Small intestine (tissue), 16 donors: ENCODE measurements at places on chromosomes 7 and 10.
A peak's percentile ranks its signal among the peaks of the same experiment; 100 is the strongest.

DNA sequence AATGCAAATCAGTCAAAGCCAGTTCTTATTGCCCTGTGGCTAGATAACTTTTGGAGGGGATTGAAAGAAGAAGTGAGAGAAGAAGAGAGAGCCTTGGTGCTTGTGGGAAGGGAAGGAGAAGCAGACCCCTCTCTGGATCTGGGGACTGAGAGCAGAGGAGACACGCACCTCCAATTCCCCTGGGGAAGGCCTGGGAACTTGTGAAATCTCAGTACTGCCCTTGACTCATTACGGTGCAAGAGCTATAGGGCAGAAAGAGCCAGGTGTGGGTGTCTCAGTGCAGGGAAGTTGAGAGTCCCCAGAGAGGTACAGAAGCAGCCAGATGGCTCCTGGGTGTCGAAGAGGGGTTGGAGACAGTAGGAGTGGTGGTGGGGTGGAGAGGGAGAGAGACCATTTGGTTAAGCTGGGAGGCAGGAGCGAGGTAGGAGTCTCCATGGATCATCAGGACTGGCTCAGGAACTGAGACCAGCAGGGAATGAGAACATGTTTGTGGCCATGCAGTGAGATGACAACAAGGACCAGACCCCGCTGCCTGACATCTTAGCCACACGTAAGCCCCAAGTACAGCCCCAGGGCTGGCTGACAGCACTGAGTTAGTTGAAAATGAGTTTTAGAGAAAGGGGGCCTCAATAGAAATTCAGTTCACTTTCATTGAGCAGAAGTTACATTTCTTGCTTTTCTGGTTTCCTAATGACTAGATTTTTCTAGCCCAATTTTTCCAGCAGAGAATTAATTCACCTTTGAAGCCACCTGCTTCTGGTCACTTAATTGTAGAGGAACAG is 238.2 kb downstream of the BUB3 start:
- DNase-seq, result no peak

- no peak for DNase-seq
Observed at GRCh38 chr7:89661876-89662275, 492.4 kb upstream of the STEAP1 start.

DNA sequence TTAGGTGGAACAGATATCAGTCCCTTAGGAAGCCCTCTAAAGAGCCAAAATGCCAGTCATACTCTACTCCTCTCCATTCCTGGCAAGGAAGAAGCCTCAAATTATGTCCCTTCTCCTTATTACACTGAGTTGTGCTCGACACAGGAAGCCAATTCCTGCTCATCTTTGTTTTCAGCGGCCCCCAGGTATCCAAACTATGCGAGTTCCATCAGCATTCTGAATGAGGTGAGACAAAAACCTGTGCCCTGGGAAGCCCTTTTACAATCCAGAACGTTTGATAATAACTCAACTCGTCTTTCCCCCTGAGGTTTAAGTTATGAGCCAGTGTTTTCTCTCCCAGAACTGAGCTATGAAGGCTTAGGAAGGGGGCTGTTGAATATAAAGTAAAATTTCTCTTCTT is 580.5 kb downstream of the NXPH1 start:
- DNase-seq, result no peak

DNA sequence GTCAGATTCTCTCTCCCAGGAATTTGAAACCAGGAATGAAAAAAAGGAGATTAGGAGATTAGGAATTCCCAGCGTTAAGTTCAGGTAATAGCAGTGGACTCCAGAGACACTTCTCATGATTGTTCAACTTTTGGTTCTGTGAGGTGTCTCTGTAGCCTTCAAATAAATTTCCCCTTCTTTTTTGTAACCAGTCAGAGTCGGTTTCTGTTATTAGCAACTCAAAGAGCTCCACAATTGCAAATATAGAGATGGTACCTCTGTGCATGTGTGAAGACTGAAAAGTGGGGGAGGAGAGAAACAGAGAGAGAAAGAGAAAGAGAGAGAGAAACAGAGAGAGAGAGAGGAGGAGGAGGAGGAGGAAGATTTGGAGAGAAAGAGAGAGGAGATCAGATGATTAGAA is 112.8 kb upstream of the STEAP1B start:
- no peak for DNase-seq

DNA sequence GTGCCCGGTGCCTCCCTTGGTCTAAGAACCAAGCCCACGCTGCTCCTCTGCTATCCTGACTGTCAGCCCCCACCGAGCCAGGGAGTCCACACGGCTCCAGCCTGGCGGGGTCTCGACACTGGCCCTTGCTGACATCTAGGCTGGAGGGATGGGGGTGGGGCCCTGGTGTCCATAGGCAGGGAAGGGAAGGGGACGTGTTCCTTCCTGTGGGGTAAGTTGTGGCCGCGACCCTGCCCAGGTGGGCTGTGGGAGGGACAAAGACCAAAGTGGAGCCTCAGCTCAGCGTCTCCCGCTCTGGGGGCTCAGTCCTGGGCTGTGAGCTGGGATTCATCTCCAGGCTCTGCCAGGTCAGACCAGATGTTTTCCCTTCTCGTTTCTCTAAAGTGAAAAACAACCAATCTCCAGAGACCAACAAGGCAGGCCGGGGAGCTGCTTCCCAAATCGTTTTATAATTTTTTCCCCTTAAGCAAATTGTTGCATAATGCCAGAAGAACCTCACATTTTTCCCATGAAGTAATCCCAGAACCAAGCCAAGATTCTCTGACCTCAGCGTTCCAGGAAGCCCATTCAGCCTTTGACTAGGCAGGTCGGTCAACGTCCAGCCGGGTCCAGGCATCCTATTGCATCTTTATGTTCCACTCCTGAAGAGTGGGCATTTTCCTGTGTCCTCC is 101.2 kb downstream of the RGS10 start:
- DNase-seq, result no peak

GRCh38 chr7:15305002-15305600 is 256.7 kb downstream of the AGMO start:
- DNase-seq, result peak; percentile 50

GRCh38 chr7:144668503-144668902 is 167.3 kb downstream of the TPK1 start:
- no peak for DNase-seq

DNA sequence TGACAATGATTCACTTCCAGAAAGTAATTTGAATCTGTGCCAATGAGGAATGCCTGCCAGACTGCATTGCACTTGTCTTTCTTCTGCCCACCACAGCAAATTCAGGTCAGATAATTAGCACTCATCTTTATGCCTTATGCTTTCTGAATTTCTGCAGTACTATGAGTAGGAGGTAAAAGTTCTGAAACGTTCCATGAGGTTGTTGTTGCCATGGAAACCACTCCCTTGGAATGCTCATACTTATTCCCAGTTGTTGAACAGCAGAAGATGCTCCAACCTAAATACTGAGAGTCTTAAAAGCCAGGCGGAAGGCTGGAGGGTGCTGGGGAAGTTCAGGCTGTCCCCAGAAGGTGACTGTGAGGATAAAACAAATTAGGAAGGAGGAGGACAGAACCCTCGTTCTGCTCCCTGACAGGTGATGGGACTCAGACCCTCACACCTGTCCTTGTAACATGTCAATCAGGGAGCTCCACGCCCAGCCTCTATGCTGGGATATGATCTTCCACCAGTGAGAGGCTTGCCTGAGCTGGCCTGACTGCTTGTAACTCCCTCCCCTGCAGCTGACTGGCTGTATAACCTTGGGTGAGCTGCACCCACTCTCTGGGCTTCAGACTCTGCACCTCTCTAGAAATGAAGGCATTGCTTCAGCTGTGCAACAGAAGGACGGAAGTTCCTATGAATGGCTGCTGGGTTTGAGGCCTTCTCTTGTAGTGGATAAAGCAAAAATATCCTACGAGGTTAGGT is 554.3 kb upstream of the MGMT start:
- no peak for DNase-seq

DNA sequence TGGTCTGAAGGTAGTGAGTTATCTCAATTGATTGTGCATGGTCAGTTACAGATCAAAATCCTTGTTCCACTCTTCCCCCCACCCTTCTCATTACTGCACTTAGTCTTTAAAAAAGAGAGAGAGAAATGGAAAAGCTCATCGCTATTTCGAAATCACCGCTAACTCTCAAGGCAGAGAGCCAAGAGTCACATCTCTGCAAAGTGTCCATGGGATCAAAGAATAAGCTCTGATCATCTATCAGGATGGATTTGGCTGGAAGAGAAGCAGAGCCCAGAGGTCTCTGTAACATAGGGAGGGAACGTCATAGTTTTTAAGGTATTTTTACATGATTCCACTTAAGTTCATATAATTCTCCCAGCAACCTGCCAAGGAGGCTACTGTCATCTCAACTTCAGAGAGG is 30.0 kb upstream of the MYH16 start:
- DNase-seq, result no peak

- no peak for DNase-seq
Observed at GRCh38 chr10:112819231-112819630, 130.8 kb upstream of the TCF7L2 start.

DNA sequence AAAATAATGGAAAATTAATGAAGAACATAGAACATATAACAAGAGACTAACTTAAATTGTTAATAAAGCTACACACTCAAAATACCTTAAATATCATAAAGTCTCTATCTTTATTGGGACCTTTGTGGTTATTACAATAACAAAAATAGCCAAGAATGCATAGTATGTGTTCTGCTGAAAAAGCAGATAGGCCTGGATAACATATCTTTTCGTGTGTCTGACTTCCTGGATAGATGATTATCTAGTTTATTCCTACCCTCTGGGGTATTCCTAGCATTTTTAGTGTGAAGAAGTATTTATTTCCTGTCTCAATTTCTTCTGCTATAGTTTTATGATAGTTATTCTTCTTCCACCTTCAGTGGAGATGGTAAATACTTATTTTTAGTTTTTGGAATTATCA is 36.5 kb downstream of the CALCR start:
- no peak for DNase-seq

- DNase-seq, result no peak
Observed at GRCh38 chr7:36180121-36180520, 27.1 kb downstream of the EEPD1 start.

DNA sequence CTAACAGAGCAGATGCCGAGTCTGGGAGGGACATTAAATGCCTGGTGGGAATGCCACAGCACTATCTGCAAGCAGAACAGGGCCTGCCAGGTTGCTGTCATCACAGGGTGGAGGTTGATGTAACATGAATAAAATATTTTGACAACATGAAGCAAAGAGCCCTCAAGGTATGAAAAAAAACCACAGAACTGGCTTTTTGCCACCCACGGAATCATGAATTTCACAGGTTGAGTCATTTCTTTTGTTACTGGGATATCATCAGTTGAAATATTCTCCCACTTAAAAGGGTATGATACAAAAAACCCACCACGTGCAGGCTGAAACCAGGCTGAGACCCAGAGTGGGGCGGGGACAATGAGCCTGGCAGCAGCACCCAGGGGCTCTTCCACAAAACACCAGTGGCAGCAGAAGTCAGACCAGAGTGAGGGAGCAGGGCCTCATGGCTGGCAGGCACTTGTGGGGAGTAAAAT is 220.1 kb downstream of the TNS3 start:
- no peak for DNase-seq
